COLO829 (cell line): ENCODE measurements at places on chromosomes 6 and 20.
A peak's percentile ranks its signal among the peaks of the same experiment; 100 is the strongest.

- no peak for DNase-seq
Observed at GRCh38 chr20:24444526-24445190, 24.8 kb upstream of the SYNDIG1 start.

DNA sequence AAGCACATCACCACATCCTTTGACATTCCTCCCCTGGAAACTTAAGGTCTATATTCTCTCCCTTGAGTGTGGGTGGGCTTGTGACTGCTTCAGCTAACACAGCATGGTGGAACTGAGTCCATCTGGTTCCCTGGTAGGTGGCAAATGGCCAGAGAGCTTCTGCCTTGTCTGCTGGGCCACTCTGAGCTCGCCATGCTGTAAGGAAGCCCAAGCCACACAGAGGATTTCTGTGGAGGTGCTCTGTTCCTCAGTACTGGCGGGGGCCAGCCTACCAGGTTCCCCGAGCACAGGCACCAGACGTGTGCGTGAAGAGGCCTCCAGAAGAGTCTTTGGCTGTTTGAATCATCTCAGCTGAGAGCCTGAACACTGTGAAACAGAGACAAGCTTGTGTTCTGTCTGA is 41.6 kb upstream of the PMEPA1 start:
- DNase-seq: no peak

DNA sequence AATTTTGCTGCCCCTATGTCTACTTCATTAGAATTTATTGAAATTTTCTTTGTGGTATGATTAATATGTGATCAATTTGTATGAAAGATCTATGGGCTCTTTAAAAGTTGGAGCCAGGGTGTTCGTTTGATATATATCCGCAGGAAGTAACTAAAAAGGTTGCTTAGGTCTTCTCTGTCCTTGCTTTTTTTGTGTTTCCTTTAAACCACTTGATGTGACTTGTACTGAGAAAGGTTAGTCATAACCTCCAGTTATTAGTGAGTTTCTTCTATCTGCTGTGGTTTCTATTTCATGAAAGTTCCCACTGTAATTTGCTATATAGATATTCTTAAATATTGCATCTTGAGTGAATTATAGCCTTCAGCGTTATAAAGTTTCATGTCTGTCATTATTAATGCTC is 585.3 kb upstream of the ARID1B start:
- DNase-seq: no peak

GRCh38 chr6:30750379-30750668 is 6.0 kb upstream of the IER3 start:
- no peak for DNase-seq

GRCh38 chr6:8738951-8739350 is 303.6 kb upstream of the SLC35B3 start:
- DNase-seq: no peak

- DNase-seq: no peak
Observed at GRCh38 chr6:74568861-74569260, 637.0 kb downstream of the COL12A1 start.

DNA sequence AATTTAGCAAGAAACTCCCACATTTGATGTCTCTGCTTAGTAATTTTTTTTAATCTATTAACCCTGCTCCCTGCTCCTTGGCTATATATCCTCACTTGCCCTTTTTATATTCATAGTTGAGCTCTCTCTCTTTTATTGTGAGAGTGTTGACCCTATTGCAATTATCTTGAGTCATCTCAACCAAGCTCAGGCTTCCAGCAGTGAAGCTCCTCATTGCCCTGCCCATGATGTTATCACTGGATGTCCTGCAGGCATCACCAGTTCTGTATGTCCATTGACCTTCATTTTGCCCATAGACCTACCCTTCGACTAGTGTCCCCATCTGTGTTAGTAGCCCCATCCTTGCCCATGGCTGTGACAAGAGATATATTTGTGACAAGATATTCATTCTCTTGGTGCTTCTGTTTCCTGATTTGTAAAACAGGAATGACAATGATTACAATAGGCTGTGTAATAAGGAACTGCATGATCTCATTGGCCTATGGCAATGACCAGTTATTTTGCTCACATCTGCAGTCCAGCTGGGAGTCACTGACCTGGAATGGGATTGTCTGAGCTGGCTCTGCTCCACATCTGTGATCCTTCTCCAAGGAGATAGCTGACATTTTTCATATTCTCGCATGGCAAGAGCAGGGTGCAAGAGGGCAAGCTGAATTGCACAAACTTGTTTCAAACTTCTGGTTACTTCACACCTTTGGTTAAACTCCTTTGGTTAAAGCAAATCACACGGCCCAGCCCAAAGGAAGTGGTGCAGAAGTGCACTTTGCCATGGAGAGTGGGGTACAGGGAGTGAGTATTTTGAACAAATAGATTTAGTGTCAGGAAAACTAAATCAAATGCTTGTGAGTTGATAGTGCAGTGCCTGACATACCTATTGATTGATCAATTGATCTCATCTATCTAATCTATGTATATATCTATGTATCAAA is 47.7 kb upstream of the CST5 start:
- DNase-seq: no peak

DNA sequence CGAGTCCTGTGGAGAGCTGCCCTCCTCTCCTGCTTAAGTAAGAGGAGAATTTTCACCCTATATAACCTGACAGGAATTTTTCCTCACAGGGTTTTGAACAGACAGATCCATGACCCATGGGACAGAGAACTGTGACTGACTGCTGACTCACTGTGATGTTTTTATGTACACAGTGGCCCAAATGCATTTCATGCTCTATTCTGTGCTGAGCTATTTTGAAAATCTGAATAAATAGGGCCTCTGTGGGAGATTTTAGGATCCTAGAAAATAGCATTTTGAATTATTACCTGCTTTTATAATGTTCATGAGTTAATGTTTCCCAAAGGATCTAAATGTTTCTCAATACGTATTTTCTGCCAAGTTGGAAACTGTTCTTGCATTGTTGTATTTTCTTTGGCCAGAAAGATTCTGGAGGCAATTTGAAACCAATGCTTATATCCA is 577.4 kb downstream of the HTR1B start:
- no peak for DNase-seq

GRCh38 chr20:25470045-25470444 is 62.6 kb downstream of the GINS1 start:
- DNase-seq: no peak

DNA sequence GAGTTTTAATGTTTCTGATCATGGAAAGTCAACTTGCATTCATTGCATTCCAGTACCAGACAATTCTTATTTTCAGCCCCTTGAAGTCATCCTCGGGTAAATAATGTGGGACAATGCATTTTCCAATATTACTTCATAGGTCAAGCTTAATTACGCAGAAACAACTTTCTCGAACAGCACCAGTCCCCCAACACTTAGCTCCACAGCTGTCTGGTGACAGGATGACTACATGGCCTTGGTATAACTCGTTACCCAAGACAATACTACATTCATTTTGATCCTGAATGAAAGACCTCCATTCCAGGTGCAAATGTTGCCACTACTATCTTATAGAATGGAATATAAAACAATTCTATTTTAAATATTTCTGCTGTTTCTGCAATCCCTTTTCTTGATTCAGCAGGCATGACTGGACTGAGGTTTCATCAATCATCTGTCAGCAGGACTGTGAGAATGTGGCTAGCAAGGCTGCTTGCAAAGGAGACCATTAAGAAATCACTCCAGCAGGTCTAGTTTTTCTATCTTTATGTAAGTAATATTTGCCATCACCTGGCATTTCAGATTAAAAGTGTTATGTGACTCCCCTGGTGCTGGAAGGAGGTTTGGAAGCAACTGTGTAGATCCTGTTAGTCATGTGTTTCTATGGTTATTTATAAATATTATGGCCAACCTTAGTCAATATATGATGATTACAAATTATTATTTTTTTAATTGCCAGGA is 147.9 kb downstream of the HAO1 start:
- no peak for DNase-seq

DNA sequence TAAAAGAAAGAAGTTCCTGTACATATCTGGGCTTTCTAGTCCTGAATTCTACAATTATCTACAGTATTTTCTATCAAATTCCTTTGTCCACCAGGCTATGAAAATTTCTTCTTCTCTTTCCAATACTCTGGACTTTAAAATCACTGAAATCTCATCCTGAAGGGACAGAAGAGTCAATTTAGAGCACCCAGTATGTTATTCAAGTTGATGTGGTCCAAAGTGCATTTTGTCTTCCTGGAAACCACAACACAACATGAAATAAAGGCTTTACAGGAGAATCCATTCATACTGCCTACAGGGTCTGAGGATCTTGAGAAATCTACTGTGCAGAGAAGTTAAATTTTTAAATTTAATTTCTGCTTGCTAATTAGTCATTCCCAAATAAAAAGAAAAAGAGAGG is 94.9 kb upstream of the ADGRF1 start:
- DNase-seq: no peak

DNA sequence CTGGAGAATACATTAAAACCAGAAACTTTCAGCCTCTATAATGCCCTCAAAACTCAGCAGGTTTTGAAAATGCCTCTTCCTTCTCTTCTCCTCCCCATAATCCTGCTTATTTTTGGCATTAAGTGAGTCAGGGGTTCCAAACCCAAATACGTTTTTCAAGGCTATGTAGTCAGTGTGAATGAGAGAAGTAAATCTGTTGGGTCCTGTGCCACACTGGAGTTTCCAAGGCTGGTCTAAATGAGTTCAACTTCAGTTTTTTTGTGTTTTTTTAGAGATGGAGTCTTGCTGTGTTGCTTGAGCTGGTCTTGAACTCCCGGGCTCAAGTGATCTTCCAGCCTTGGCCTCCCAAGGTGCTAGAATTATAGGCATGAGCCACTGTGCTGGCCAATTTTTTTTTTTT is 20.9 kb downstream of the PTPRA start:
- no peak for DNase-seq

DNA sequence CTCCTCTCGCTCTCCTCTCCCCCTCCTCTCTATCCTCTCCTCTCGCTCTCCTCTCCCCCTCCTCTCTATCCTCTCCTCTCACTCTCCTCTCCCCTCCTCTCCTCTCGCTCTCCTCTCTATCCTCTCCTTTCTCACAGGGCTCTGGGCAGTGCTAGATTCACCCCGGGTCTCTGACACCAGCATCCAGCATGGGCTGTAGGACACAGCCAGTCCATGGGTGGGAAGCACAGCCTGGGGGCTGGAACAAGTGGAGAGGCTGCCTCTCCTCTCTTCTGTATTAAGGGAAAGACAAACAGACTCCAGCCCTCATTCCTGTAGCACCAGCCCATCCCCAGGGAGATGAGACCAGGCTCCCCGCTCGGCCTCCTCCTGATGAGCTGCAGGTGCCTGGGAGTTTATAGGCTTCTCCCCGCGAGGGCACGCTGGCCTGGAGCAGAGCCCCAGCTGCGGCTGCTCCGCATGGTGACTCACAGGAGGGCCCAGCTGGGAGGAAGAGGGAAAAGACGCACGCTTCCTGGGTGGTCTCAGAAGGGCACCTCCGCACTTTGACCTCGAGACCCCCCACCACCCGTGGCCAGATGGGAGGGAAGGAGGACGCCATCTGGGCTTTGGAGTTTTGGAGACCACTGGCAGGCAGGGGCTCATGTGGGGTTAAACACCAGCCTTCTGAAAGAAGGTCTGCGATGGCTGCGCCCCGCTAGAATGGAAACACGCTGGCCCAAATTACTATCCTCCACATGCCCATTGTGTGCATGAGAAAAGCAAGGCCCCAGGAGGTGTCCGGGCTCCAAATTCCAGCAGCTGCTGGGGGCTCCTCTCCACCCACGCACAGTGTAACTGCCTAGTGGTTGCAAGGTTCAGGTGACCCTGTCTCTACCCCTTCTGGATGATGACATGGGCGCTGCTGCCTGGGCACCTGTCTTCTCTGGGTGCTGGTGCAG is 68.0 kb downstream of the BMP7 start:
- no peak for DNase-seq

DNA sequence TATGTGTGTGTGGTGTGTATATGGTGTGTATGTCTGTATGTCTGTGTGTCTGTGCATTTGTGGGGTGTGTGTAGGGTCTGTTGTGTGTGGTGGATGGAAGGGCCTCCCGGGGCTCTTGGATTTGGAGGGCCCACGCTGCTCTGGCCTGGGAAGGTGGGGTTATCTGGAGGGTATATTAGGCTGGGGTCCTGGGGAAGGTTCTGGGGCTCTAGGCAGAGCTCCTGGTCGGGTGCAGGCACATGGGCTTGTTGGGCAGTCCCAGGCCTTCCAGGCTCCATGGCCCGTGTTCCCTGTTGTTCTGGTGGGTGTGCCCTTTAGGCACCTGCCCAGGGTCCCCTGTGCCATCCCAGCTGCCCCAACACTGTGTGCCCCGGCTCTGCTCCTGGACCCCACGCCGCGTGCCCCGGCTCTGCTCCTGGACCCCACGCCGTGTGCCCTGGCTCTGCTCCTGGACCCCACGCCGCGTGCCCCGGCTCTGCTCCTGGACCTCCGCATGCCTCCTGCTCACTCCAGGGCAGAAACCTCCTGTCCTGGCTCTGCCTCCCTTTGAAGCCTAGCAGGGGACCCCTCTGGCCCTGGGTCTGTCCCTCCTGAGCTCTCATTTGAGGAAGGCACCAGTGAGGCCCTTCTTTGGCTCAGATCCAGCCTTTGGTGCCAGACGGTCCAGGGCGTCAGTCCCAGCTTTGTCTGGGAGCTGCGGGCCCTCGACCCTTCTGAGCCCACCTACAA is 10.2 kb upstream of the MYT1 start:
- no peak for DNase-seq

DNA sequence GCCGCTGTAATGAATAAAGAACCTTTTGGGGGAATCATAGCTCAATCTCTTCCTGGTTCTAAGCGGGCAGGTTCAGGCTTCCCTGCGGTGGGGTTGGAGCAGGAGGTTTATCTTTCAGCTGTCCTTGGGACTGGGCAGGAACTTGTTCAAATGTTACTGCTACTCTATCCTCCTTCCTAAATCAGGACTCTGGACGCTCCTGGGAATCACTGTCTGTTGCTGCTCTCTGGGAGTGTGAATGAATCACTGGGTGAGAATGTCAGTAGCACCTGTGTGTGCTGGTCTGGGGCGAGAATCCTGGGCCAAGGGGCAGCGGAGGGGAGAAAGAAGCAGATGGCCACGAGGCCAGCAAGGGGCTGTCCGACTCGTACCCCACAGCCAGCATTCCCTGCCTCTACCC is 65.4 kb upstream of the ZNFX1 start:
- no peak for DNase-seq

GRCh38 chr6:31940256-31940664 is 5.6 kb upstream of the CFB start:
- DNase-seq: no peak

DNA sequence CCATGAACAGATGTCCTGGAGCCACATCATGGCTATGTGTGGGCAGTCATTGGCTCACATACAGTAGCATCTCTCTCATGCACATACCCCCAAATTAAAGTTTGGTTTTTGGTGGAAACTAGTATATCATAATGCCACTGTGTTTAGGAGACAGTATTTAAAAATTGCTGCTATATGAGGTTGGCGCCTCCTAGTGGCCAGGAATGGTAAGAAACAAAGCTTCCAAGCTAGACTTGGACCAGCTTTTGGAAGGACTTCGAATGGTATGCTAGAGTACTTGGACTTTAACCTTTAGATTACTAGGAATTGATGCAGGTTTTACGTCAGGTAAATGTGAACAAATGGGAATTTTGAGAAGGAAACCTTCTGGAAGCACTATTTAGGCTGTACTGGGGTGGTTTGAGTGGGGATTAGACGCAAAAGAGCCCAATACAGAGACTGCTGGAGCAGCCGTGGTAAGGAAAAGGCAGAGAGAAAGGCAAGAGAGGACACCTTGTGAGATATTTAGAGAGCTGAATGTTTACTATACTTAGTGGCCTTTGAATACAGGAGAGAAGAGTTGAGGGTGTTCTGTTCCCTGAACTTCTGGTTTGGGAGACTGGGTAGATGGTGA is 23.8 kb downstream of the PRSS35 start:
- peak; percentile 32 for DNase-seq

GRCh38 chr6:16687045-16687444 is 74.2 kb downstream of the ATXN1 start:
- DNase-seq: no peak
